ENCODE measurements at places on chromosomes 12 and 14.

GRCh38 chr14:59305836-59306555 lies 117.5 kb downstream of the DAAM1 start:
- no peak for DNase-seq

DNA sequence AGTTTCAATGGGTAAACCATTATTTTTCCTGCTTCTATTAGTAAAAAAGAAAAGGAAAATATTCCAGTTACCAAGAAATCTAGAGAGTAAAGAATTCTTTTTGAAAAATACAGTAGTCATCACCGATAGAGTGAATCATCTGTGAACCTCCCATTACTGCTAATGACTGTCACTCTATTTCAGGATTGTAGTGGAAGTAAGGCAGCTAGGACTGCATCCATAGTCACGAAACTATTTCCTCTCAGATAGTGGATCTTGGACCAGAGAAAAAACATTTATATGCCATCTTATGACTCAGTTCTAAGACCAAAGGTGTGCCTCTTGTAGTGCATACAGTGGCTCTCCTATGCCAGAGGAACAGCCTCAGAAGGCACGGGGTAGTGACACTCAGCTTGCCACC lies 173.9 kb upstream of the PLEKHA5 start:
- DNase-seq = no peak

GRCh38 chr14:96261053-96261452 lies 5.0 kb downstream of the BDKRB1 start:
- no peak for DNase-seq

- peak; percentile 10 for DNase-seq
Measured at GRCh38 chr12:104213952-104214351, 1.6 kb upstream of the TXNRD1 start.

DNA sequence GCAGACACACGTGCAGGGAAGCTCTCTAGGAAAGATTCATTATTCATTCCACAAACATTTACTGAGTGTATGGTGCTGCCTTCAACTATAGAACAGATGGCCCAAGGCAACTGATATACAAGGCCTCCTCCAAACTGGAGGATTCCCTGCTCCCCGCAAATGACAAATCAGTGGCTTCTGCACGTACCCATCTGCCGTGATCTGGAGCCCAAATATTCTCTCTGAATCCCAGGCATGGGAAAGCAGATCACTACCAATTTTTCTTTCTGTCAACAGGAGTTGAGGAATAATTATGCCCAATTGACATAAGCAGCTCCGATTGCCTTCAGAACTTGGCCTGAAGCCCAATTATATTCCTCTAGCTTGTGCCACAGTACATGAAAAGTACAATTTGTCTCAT lies 174.2 kb upstream of the CCDC196 start:
- DNase-seq = no peak

GRCh38 chr12:53160000-53160399 lies 20.5 kb upstream of the ZNF740 start:
- DNase-seq = no peak

DNA sequence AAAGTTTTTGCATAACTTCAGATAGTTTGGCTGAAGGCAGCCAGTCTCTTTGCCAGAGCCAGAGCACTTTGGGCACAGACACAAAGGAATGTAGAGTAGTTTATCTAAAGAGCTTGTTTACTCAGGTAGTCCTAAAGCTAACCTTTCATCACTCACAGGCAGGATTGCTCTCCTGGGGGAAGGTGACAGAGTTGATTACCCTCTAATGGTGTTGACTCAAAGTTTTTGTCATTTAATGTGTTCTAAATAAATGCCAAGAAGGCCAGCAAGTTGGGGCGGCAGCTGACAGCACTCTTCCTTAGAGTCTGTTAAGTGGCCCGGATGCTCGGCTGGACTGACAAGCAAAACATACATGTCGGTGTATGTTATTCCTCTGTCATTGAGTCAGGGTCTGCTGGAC lies 9.3 kb upstream of the TAS2R46 start:
- DNase-seq = no peak

- DNase-seq = no peak
Measured at GRCh38 chr12:121159467-121160307, 27.0 kb downstream of the P2RX7 start.

DNA sequence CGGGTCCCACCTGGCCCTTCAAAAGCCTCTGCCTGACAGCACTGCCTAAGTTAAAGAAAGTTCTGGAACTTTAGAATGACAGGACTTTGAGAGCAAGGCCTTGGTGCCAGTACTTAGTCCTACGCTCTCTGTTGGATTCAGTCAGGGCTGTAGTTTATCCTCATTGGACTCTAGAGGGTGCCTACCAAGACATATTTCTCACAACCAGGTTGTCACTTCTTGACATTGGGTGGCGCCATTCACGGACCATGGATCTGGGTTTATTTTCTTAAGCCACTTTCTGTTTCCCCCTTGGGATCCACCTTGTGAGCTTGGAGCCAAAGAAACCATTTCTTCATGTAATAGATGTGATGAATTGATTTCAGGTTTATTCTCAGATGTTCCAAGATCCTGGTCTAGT lies 787.0 kb upstream of the TBX3 start:
- no peak for DNase-seq

DNA sequence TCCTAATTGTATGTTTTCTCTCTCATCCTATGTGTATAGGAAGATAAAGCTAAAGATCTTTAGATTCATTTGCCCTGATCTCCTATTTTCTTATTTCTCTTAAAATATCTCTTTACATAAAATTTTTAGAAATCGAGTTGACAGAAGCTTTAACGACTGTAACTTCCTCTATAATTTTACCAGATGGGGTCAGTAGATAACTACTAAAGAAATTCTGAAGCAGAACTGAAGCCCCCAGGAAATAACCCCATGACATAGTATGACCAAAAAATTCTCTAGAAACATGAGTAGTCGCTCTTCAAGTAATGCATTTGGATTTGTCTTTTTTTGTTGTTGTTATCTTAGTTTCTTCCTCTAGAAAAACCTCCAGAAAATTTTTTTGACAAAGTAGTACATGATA lies 288.0 kb downstream of the ERC1 start:
- DNase-seq = no peak

- no peak for DNase-seq
Measured at GRCh38 chr12:1443421-1444141, 150.8 kb downstream of the FBXL14 start.

GRCh38 chr14:73312687-73313086 lies 75.4 kb downstream of the PAPLN start:
- DNase-seq = peak; percentile 41

DNA sequence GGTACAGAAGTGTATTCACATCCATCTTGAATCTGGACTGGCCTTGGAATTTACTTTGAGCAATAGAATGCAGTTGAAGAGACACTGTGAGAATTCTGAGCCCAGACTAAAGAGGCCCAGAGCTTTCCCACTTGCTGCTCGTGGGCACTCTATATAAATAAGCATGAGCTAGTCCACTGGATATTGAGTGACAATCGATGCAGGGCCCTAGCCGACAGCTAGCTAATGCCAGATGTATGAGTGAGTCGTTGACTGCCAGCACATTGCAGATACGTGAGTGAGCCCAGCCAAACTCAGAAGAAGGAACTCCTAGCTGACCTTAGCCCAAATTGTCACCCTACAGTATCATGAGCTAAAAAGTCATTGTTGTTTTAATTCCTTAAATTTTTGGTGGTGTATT lies 24.9 kb downstream of the NAV3 start:
- no peak for DNase-seq

GRCh38 chr12:55658635-55659391 lies 22.1 kb downstream of the OR10P1 start:
- DNase-seq = no peak

- DNase-seq = peak; percentile 25
Measured at GRCh38 chr14:65042731-65043372, 56.2 kb downstream of the FNTB start.

DNA sequence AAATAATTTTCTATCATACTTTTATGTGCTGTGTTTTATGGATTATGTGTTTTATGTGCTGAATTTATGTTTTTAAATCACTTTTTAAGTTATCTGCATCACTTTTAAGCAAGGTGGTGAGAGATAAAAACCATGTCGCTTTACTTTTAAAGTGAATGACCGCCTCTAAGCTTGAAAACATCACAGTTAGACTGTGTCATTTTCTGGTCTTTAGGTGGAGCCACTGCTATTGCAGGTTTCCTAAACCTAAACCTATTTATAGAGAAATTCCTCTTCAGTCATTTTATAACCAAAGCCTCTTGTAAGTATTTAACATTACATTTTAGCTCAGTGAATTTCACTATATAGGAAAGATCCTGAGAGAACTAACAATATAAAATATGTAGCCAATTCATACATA lies 21.0 kb upstream of the MDM2 start:
- no peak for DNase-seq

- DNase-seq = peak; percentile 85
Measured at GRCh38 chr14:75132382-75133086, 5.7 kb upstream of the NEK9 start.

GRCh38 chr12:67760586-67761275 lies 112.2 kb downstream of the DYRK2 start:
- DNase-seq = no peak

- DNase-seq = no peak
Measured at GRCh38 chr12:79532907-79533288, 157.9 kb downstream of the PAWR start.

- DNase-seq = no peak
Measured at GRCh38 chr14:102872020-102872419, 50.4 kb upstream of the AMN start.

- DNase-seq = no peak
Measured at GRCh38 chr14:104436741-104437701, 142.5 kb upstream of the C14orf180 start.

DNA sequence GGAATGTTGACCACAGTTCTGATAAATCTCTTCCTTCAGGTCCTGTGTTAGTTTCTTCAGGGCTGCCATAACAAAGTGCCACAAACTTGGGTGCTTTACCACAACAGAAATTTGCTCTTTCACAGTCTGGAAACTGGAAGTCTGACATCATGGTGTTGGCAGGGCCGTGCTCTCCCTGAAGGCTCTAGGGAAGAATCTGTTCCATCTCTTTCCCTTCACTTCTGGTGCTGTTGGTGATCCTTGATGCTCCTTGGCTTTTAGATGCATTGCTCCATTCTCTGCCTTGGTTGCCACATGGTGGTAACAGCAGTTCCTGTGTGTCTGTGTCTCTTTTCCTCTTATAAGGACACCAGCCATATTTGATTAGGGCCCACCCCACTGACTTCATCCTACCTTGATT lies 32.2 kb downstream of the HMGA2 start:
- no peak for DNase-seq

- no peak for DNase-seq
Measured at GRCh38 chr14:99645545-99646505, 896 bp downstream of the HHIPL1 start.

DNA sequence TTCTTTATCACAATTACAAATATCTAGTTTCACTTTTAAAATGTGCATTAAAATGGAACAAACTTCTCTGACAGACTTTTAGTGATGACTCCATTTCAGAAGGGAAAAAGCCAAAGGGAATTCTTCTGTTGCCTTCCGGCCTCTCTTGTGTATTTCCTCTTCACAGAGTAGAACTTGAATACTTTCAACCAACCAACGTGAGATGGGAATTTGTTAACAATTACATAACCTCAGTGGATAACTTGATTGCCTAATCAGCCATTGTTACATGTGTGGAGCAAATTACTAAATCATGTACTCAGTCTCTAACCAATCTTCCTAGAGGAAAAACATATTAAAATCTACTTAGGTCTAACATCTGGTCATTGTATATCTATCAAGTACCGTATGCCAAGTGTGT lies 291.1 kb downstream of the SYT1 start:
- DNase-seq = no peak

DNA sequence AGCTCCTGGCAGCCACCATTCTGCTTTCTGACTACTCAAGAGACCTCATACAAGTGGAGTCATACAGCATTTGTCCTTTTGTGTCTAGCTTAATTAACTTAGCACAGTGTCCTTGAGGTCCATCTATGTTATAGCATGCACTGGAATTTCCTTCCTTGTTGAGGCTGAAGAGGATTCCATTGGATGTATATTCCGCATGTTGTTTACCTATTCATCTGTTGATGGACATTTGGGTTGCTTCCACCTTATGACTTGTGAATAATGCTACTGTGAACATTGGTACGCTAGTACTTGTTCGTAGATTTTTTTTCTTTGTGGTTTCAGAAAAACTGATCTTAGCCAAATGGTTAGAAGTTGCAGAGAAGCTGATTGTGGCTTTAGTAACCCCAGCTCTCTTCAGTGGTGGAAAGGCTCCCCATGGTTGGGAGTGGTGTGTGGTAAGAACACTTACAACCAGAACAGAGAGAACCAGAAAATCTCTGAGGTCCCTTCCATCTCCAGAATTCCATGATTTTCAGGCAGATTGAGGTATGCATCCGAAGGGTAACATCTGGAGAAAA lies 118.4 kb downstream of the SAMD4A start:
- no peak for DNase-seq

DNA sequence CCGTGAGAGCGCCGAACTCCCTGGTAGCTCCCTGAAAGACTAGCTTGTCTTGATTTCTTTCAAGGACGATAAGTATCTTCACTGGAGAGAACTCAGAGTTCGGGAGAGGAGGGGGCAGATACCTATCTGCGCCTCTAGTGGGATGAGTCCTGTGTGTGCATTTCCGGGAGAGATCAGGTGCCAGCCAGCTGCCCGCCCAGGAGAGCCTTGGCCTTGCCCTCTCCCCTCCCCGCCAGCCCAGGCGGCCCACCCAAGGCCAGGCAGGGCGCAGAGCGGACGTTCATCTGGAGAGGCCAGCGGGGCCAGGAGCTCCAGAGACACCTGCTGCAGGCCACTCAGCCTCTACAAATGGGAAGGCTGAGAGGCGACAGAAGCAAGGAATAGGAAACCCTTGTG lies 1.0 kb downstream of the CD9 start:
- no peak for DNase-seq

GRCh38 chr12:5071496-5071895 lies 27.8 kb downstream of the KCNA5 start:
- no peak for DNase-seq

DNA sequence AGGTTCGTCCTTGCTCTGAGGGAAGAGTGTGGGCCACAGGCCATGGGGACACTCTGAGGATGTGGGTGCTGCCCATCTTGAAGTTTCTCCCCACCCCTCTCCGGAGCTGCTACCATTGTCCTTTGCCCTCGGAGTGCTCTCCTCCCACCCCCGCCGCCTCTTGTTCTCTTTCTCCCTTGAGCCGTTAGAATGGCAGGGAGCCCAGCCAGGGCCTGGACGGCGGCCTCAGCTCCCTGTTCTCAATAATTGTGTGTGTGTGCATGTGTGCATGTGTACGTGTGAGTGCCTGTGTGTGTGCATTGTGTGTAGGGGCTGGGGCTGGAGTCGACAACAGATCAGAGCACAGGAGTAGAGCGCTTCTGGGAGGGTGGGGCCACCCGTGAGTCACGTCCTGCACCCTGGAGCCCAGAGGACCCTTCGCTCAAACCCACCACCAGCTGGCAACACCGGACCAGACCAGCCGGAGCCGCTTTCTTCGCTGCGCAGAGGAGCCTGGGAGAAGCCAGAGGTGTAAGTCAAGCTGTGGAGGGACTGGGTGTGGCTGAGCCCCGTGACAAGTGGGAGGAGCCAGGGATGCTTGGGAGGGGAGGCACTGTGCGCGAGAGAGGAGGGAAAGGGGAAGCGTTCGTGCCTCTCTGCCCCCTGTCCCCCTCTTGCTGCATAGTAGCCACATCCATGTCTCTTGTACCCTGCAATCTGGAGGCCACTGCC lies 25.9 kb upstream of the KCNA5 start:
- no peak for DNase-seq

- DNase-seq = no peak
Measured at GRCh38 chr12:31991146-31991545, 31.9 kb downstream of the RESF1 start.

- DNase-seq = no peak
Measured at GRCh38 chr14:94484481-94484880, 8.5 kb upstream of the SERPINA9 start.

GRCh38 chr12:54689984-54690383 lies 41.8 kb upstream of the DCD start:
- no peak for DNase-seq

All from globus pallidus (tissue), 1 donor.